Memory B cell (primary cell): ENCODE measurements at places on chromosomes 3 and 15.
A peak's percentile ranks its signal among the peaks of the same experiment; 100 is the strongest.

DNA sequence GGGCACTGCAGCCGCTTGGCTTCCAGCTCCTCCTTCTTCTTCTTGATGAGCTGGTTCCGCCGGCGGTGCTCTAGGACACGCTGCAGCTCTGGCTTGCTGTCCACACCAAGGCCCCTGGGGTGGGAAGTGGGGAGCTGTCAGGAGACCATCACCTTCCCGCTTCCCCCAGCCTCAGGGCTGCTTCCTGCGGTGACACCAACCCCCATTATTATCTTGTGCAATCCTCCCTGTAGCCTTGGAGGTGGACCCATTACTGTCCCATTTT lies 10.0 kb downstream of the FAM107A start:
- no peak for DNase-seq
- no peaks in the 10 kb centered on the region for H3K36me3 ChIP-seq
- H3K27me3 ChIP-seq, result peaks cover 9% of the 10 kb centered on the region
- no peak overlapping the region for H3K27ac ChIP-seq
- H3K4me1 ChIP-seq, result peaks cover 7% of the 10 kb centered on the region

GRCh38 chr3:194095464-194095863 lies 40.5 kb upstream of the HES1 start:
- H3K27me3 ChIP-seq, result no peaks in the 10 kb centered on the region
- H3K27ac ChIP-seq, result no peak overlapping the region
- peaks cover 2% of the 10 kb centered on the region for H3K36me3 ChIP-seq
- no peak overlapping the region for H3K4me3 ChIP-seq
- H3K4me1 ChIP-seq, result peaks cover 22% of the 10 kb centered on the region

GRCh38 chr3:113287803-113288648 lies 76.7 kb downstream of the BOC start:
- peaks cover under 1% of the 10 kb centered on the region for H3K36me3 ChIP-seq
- no peak overlapping the region for H3K27ac ChIP-seq
- peak; percentile 62 for DNase-seq
- no peak overlapping the region for H3K4me3 ChIP-seq
- no peaks in the 10 kb centered on the region for H3K4me1 ChIP-seq

DNA sequence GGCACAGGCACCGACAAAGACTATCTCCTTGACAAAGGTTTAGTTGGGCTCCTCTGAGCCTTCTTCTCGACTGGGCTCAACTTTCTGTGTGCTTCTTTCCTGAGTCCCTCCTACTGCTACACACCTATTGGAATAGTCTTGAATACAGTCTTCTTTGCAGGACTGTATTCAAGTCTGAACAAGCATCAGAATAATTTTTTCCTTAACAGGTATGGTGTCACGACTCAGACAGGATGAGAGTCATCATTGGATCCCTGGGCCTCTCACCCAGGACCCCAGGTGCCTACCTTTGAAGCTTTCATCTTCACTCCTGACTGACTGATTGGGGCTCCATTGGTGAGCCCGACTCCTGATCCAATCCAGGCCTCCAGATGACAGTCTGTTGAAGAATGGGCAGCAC lies 66.3 kb downstream of the CRYGS start:
- peaks cover 14% of the 10 kb centered on the region for H3K4me1 ChIP-seq
- H3K27me3 ChIP-seq, result peaks cover 2% of the 10 kb centered on the region
- no peaks in the 10 kb centered on the region for H3K36me3 ChIP-seq

DNA sequence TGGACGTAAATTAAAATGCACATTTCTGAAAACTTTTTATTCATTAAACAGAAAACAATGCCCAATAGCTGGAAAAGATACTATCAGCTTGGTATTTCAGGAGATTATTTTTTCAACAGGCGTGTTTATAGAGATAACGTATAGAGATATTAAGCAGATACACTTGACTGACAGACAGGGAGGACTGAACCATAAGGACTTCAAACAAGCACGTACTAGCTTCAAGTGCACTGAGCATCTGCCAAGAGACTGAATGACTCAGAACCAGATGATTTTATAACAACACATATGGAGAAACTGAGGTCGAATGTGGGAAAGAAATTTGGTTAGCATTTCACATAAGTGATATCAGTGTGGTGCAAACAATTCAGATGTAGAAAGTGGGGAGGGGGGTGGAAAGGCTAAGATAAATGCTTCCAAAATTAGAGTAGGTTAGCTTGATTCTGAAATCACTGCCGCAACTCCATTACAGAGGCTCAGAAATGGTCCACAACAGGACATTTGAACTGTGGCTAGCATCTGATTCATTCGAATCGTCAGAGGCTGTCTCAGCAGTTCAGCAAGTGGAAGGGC lies 103.5 kb downstream of the SEMA6D start:
- H3K27me3 ChIP-seq, result no peaks in the 10 kb centered on the region
- H3K27ac ChIP-seq, result no peak overlapping the region
- no peak overlapping the region for H3K4me3 ChIP-seq
- H3K36me3 ChIP-seq, result no peaks in the 10 kb centered on the region
- no peak for DNase-seq

- no peaks in the 10 kb centered on the region for H3K4me1 ChIP-seq
- H3K36me3 ChIP-seq, result peaks cover 9% of the 10 kb centered on the region
- no peak overlapping the region for H3K27ac ChIP-seq
Observed at GRCh38 chr3:171160325-171160724, 133.8 kb upstream of the SLC2A2 start.

DNA sequence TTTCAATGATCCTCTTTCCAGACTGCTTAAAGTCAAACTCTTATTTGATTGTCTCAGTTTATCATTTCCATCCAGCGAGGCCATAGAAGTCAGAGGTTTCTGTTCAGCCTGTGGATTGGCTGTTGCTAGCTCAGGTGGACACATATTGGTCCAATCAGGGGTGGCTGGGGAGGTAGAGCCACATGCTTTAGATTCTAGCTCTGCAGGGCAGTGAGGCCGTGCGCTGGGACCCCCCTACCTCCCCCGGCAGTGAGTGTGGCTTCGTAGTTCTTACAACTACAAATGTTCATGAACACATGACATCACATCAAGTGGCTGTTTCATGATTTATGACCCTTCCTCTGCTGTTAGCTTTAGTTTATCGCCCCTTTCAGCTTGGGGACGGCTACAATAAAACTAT lies 18.0 kb downstream of the APOD start:
- H3K4me1 ChIP-seq, result peaks cover 18% of the 10 kb centered on the region
- H3K27ac ChIP-seq, result no peak overlapping the region
- H3K4me3 ChIP-seq, result no peak overlapping the region
- H3K36me3 ChIP-seq, result no peaks in the 10 kb centered on the region
- no peaks in the 10 kb centered on the region for H3K27me3 ChIP-seq

DNA sequence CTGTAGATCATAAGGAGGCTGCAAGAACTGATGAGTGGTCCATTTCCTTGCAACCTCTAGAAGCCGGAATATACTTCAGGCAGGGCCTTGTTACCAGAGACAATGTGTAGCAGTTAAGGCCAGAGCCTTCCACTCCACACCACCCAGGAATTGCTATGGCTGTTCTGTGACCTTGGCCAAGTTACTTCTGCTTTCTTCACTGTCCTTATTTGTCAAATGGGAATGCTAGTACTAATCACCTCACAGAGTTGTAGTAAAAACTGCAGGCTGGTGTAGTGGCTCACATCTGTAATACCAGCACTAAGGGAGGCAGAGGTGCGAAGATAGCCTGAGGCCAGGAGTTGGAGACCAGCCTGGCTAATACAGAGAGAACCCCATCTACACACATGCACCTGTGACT lies 28.7 kb upstream of the RPN1 start:
- no peak for DNase-seq
- peaks cover 13% of the 10 kb centered on the region for H3K4me1 ChIP-seq
- H3K4me3 ChIP-seq, result peak overlapping the region; percentile 8
- peak overlapping the region; percentile 92 for H3K27ac ChIP-seq
- H3K27me3 ChIP-seq, result no peaks in the 10 kb centered on the region

DNA sequence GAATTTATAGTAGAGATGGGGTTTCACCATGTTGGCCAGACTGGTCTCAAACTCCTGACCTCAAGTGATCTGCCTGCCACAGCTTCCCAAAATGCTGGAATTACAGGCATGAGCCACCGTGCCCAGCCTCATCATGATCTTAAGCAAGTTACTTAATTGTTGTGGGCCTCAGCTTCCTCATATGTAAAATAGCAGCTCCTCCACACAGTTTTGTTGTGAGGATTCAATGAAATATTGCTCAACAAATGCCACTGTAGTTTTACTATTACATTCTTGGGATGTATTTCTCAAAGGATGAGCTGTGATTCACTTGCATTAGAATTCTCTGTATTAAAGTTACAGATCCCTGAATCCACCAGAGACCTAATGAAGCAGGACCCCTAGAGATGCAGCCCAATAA lies 168.8 kb downstream of the ADAMTS9 start:
- H3K4me3 ChIP-seq, result no peak overlapping the region
- H3K27me3 ChIP-seq, result peaks cover 3% of the 10 kb centered on the region
- H3K27ac ChIP-seq, result no peak overlapping the region
- no peaks in the 10 kb centered on the region for H3K36me3 ChIP-seq
- DNase-seq, result no peak
